ENCODE measurements at places on chromosomes 16 and 17.

- no peak for DNase-seq
These were observed 15.4 kb downstream of the GPT2 start for GRCh38 chr16:46899443-46900143.

GRCh38 chr17:879546-880442, 97.6 kb downstream of the MRM3 start:
- peak; percentile 24 for DNase-seq

GRCh38 chr16:1416521-1416941, 2.0 kb upstream of the UNKL start:
- no peak for DNase-seq

DNA sequence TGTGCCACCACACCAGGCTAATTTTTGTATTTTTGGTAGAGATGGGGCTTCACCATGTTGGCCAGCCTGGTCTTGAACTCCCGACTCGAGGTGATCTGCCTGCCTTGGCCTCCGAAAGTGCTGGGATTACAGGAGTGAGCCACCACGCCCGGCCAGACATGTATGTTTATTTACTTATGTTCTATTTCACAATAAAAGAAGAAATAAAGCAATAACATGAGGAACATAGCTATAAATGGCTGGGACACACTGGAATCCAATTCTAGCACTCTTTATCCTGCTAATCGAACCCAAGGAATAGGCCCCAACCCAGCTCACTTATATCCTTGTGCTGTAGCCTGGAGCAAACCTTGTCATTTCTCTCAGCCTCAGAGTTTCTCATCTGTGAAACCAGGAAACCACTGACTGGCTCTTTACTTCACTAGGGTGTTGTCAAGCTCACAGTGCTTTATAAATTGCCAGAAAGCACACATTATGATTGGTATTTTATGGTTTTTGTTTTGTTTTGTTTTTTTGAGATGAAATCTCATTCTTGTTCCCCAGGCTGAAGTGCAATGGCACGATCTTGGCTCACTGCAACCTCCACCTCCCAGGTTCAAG, 4.3 kb upstream of the ODAD4 start:
- no peak for DNase-seq

GRCh38 chr17:43949781-43950180, 4.0 kb downstream of the PYY start:
- no peak for DNase-seq

DNA sequence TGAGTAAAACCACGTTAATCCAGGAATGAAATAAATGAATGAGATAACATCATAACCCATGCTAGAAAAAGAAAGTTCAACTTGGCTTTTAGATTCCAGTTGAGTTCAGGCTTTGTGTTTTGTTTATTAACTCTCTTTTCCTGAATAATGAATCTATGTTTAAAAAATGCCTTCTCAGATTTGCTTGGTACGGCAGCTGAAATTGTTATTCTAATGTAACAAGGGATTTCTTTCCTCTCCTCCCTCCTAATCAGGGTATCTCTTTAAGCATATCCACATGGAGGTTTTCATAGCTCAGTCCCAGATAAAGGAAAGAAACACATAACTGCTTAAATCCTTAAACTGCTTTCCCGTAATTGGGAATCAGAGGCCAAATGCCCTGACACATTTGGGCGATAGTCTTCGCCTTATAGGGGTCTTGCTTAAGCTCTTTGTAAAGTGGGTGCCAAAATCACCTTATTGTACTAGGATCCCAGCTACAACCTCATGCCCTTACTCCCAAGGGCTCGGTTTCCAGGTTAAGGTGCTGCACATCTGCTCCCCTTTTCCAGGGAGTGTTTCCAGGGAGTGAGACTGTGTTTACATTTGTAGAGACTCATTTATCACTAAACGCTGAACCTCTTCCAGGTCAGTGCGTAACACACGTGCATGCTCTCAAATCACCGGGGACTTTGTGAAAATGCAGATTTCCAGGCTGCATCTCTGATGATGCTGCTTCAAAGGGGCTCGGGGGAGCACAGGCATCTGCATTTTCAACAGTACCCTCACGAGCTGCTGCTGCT, 142.8 kb upstream of the FOXF1 start:
- no peak for DNase-seq

DNA sequence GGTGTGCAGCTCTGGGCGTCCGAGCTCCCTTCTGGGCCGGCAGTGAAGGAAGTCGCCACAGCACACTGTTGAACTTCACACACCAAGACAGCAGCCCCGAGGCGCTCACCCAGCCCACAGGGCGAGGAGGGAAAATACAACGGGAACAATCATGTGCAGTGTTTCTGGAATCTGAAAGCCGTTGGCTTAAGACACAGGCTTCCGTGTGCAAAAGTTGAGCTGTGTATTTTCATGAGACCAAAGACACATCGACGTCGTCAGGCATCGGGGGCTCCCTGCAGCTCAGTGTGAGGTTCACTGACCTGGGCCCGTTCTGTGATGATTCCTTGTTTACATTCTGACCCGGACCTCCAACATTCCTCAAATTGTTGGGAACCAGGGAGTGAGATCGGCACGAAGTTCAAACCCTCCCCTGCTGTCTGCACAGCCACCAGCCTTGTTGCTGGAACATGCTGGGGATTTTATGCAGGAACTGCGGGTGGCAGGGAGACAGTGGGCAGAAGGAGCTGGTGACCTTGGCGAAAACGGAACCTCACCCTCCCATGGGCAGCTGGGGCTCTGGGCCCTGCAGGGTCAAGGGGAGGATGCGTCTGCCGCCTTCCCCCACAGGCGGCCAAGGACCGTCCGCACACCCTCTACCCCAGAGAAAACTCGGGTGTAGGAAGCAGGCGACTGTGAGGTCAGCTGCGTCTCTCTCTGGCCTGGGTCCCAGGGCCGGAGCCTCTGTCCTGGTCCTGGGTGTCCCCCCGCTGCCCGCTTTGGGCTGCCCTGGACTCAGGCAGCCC, 72.2 kb downstream of the METRNL start:
- DNase-seq = no peak

GRCh38 chr17:78130437-78131101, at the start of gene TMC8:
TMC8 (plus strand) TSS chr17:78130771; CDS start chr17:78131589, 818 bp downstream.
- peak; percentile 70 for DNase-seq

GRCh38 chr17:9783050-9783449, 8.3 kb downstream of the DHRS7C start:
- no peak for DNase-seq

DNA sequence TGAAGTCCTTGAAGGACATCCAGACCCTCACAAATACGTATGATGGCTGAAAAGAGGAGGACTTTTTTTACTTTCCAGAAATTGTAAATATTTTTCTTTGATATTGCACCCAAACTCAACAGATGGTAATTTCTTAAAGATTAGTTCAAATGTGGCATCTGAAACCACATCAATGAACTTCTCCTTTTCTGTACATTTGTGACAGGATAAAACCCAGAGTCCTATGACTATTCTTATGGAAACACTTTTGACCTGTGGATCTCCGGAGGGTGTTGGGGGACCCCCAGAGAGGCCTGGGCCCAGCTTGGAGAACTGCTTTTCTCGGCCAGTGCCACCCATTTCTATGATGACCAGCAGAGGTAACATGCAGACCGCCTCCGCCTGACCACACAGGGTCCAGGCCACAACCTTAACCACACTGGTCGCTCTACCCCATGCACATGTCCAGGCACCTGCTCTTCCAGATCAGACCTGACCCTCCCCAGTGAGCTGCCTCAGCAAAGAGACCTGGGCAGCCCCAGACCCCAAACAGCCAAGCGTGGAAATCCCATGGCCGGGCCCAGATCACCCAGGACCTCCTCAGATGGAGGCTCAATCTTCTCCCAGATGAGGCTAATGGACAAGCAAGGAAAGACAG, 22.7 kb downstream of the RPH3AL start:
- DNase-seq = no peak

- no peak for DNase-seq
These were observed 43.7 kb downstream of the HSBP1 start for GRCh38 chr16:83851473-83851872.

- no peak for DNase-seq
These were observed 19.7 kb upstream of the INTS2 start for GRCh38 chr17:61947367-61948078.

Measured in stimulated activated CD4-positive, alpha-beta T cell treated with anti-CD3 and anti-CD28 coated beads, TNF-alpha, amount 100 ng/mL, for 24 hours (primary cell).